Stimulated activated CD8-positive, alpha-beta memory T cell treated with anti-CD3 and anti-CD28 coated beads, Interleukin-7, amount 100 ng/mL, for 24 hours (primary cell): ENCODE measurements at places on chromosomes 7 and 10.

- no peak for DNase-seq
Measured at GRCh38 chr10:130395248-130395936, 259.2 kb downstream of the GLRX3 start.

DNA sequence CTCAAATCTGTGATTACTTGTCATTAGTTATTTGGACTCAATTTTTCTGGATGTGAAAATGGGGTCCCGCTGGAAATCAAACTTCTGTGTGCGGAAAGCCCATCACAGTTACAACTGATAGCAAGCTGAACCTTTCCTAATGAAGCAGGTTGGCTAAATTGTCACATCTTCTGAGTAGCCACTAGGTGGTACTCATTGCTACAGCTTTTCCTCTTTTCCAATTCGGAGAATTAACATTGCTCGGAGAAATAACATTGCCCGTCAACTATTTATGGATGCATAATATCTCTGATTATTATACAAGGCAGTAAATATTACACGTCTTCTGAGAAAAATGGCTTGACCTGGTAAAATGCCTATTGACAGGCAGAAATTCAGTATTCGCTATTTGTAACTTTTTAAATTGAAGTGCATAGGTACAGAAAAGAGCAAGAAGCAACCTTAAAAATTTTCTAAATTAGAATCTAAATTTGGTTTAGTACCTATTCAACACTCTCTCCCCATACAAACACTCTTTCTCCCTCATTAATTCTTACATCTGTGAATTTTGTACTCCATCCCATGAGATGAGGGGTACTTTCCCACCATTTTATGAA, 17.3 kb upstream of the BLOC1S2 start:
- DNase-seq, result no peak

DNA sequence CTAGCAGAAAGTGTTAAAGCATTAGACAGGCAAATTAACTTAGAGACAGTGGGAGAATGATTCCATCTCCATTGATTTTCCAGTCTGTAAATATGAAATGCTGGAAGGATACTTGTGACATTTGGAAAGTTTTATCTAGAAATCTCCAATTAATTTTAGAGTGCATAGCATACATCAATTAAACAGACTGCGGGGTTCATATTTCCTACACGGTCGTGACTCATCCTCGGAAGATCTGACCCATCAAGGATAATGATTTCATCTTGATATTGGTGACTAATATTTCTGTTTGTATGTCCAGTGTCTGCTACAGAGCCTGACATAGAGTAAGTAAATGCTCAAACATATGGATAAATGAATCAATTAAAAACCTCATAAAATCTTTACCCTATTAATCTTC, 474.9 kb downstream of the KCNMA1 start:
- DNase-seq, result no peak

GRCh38 chr10:110571093-110571743, 3.7 kb downstream of the SMC3 start:
- DNase-seq, result no peak

DNA sequence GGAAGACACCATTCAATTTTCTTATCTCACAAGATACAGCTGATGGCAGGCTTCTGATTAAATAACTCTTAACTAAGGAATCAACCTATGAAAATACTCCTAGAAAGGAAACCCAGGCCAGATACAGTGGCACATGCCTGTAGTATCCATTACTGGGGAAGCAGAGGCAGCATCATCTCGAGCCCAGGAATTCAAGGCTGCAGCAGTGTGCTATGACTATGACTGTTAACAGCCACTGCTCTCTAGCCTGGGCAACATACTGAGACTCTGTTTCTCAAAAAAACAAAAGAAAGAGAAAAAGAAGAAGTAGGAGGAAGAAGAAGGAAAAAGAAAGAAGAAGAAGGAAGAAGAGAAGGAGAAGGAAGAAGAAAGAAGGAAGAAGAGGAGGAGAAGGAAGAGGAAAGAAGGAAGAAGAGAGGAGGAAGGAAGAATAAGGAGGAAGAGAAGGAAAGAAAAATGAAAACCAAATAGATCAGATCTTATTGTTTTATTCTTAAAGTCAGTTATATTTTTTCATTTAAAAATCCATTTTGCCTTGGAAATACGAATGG, 18.0 kb downstream of the DPY19L1 start:
- DNase-seq, result no peak

DNA sequence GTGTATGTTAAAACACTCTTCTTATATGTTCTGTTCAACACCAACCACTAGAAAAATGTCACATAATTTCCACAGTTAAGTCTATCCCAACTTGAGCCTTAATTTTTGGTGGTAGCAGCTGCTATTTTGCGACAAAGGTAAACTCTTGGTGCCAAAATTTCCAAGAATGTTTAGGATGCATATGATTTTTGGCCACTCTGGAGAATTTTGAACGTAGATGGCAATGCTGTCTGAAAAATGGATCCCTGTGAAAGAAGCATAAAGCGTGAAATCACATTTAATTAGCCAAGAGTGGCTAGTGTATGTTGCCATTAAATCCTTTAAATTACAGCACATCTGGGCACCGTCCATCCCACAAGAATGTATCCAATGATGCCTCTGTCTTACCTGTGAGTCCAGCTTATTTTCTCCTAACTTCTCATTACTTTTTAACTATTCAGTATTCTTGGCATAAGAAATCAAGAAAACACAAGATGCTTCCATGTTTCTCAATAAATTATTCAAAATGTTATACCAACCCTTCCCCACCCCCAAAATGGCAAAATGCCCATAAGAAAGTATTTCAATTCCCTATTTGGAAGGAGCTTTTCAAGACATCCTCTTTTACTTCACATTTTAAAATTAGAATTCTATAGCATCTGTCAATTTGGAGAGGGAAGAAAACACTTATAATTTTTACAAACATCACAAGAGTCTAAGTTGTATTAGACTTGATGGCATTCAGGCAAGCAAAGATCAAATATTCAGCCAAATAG, 12.4 kb downstream of the PTPRZ1 start:
- DNase-seq, result no peak

GRCh38 chr7:45013465-45013967, 13.5 kb downstream of the CCM2 start:
- DNase-seq, result no peak

- DNase-seq, result no peak
Measured at GRCh38 chr7:37173670-37174069, 275.0 kb downstream of the ELMO1 start.

DNA sequence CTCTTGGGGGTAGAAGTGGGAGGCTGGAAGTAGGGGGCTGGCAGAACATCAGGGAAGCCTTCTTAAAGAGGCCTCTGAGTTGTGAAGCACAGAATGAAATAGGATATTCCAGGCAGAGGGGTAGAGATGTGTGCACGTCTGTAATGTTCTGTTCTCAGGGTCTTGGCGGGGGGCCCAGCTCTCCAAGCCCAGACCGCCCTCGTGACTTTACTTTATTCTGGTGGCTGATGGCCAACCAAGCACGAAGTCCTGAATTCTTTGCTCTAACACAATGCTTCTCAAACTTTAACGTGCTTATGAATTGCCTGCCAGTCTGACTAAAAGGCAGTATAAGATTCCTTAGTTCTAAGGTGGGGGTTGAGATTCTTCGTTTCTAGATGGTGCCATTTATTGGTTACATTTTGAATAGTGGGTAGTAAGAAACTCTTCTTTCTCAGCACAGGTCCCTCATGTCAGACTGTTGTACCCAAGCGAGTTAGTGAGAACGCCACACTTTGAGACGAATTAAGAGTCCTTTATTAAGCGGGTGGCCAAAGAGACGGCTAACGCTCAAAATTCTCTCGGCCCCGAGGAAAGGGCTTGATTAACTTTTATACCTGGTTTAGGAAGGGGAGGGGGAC, 8.2 kb downstream of the PRXL2A start:
- no peak for DNase-seq

GRCh38 chr10:34543716-34544115, 271.4 kb downstream of the PARD3 start:
- DNase-seq, result no peak

GRCh38 chr7:104569751-104570150, 241.3 kb downstream of the LHFPL3 start:
- no peak for DNase-seq

GRCh38 chr7:37947138-37947940, 26.9 kb downstream of the EPDR1 start:
- DNase-seq, result no peak

DNA sequence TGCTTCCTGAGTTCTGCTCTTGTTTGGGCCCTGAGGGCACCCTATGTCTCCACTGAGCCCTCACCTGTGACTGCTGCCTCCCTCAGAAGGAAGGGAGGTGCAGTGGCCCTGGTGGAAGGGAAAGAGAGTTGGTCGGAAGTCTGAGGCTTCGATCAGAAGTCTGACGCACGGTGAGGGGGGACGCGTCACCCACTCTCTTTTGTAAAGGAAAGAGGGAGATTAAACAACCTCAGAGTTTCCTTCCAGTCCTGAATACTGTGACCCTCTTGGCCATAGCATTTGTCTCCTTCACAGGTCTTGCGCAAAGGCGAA, 31.4 kb upstream of the TRIM8 start:
- DNase-seq, result no peak

- DNase-seq, result no peak
Measured at GRCh38 chr10:73827346-73828089, 16.1 kb upstream of the NDST2 start.

DNA sequence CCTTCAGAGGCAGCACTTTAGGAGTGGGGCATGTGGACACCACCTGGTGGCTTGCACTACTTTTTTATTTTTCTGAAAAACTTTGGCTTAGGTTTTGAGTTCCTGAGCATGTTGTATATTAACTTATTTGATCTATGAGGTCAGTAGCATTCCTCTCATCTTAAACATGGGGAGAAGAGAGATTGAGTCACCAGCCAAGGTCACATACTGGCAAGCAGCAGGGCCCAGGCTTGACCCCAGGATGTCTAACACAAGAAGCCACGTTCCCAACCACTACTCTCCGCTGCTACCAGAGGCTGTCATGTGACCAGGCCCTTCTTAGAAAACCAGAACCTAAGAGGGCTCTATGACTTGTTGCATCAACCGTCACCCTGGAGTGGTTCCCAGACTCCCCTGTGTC, 210.3 kb upstream of the GPR26 start:
- DNase-seq, result no peak

DNA sequence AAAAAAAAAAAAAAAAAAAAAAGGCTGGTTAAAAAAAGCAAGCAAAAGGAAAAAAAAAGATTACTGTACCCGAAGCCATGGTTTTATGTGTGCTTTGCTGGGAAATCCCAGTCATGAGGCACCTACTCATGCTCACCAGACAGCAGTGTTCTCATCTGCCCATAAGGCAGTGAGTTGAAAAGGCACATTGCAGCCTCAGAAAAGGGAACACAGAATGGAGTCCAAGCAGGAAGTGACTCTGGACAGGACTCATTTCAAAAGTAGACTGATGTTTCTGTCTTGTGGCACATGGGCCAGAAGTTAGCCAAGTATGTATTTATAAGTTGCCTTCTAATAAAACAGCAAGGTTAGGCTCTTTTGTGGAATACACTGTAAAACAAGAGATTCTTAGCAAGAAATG, 40.2 kb downstream of the PDSS1 start:
- DNase-seq, result no peak

- DNase-seq, result no peak
Measured at GRCh38 chr7:112708236-112708635, 82.0 kb downstream of the TMEM168 start.
